ENCODE measurements at places on chromosomes 13 and 19. TPM values are rescaled to one million over a fixed set of nuclear protein-coding genes. Genes with fewer than 3 reads are reported as not detected.

GRCh38 chr13:88112526-88112925 lies 441.4 kb downstream of the SLITRK5 start:
- no peak for DNase-seq

- DNase-seq, result peak; percentile 62
Measured at GRCh38 chr19:56253737-56254136, 18.8 kb upstream of the EDDM13 start.

GRCh38 chr13:52393572-52394357 lies 12.2 kb downstream of the THSD1 start:
- DNase-seq, result no peak

- no peak for DNase-seq
Measured at GRCh38 chr19:42389899-42390298, at the start of gene CNFN. Gene CNFN (minus strand): TSS chr19:42390297. CDS start chr19:42389037, 1,260 bp downstream.

KLK10 gene
- total RNA-seq, result not detected

FBN3 gene
- not detected for total RNA-seq

GRCh38 chr13:98761126-98761985 lies 8.9 kb upstream of the SLC15A1 start:
- DNase-seq, result peak; percentile 17

DNA sequence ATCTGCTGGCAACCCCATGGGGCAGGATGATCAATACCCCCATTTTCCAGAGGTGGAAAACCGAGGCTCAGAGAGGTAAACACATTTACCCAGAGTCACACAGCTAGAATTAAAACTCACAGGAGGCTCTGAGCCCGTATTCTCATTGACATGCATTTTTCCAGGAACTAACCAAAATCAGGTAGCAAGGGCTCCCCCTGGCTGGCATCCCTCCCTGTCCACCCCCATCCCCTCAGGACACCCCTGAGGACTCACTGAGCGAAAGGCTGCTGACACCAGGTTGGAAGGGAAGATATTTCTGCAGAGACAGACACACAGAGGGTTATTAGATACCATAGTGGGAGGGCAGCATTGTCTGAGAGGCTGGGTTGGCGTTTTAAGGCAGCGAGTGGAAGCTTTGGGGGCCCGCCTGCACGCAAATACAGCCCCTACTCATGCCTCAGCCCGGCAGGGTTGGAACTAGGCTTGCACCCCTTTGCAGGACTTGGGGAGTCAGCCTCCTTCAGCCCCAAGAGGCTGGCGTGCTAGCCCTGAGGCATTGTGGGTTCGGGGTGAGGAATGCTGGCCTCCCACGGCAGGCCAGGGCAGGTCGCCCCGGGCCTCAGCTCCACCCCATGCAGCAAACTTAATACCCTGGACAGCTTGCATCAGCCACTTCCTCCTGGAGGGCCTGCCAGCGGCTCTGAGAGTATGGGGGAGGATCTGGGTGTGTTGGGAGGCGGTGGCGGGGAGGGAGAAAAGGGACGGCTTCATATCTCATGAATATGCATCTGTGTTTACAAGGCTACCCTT lies 3.9 kb downstream of the SLC1A5 start:
- peak; percentile 23 for DNase-seq

R3HDM4 gene
- total RNA-seq, result 51.8 TPM

GRCh38 chr13:75479102-75479740 lies 2.7 kb downstream of the TBC1D4 start:
- DNase-seq, result no peak

DNA sequence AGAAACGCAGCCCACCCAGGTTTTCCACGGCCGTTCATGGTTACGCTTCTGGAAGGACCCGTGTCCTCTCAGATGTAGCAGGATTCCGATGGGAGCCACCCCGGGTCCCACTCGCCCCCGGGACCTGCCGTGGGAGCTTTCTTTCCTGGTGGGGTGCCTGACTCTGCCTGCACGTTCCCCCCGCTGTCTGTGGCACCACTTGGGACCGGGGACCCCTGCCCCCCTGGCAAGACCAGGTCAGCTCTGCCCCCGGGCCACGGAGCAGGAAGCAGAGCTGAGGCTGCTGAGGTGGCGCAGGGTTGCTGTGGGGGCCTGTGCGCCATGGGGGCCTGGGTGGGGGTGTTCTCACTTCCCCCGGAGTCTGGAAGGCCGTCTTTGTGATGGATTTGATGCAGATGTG lies 12.1 kb downstream of the CSNK1G2 start:
- no peak for DNase-seq

GRCh38 chr19:35712567-35713505 lies 5.0 kb upstream of the KMT2B start:
- DNase-seq, result no peak

DNA sequence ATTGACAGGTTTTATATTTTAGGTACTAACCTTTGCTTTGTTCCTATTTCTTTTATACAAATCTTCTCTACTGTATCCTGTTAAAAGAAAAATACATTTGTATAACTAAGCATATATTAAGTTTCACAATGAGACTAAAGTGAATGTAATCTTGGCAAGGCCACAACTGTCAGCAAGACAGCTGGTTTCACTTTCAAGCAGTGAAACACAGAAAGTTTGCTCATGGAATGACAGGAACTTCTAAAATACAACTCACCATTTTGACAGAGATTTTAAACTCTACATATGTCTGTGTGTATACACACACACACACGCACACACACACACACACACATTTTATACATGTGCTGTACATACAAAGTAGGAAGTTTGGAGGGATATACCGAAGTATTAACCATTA lies 53.3 kb downstream of the PARP4 start:
- peak; percentile 48 for DNase-seq

CACNG7 gene
- total RNA-seq, result not detected

- DNase-seq, result no peak
Measured at GRCh38 chr19:5214902-5215301, 125.7 kb downstream of the PTPRS start.

GRCh38 chr19:6014551-6015135 lies 36.7 kb upstream of the RANBP3 start:
- DNase-seq, result peak; percentile 46

DNA sequence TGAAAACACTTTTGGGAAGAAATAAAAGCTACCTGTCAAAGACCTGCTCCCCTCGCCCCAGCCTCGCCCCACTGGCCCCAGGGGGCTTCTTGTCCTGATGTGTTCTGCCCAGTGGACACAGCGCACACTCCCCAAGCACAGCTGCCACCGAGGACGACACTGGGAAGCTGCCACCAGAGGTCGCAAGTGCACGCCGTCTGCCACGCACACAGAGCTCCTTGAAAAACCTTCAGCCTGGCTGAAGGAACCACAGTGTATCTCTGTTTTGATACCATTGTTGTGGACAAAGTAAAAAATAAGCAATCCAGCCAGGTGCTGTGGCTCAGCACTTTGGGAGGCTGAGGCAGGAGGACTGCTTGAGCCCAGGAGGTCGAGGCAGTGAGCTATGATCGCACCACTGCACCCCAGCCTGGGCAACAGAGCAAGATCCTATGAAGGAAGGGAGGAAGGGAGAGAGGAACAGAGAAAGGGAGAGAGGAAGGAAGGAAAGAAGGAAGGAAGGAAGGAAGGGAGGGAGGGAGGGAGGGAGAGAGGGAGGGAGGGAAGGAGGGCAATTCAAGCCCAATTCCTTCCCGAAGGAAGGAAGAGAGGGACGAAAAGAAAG lies 57.3 kb downstream of the CEBPG start:
- peak; percentile 73 for DNase-seq

GRCh38 chr19:24074720-24075454 lies 12.1 kb upstream of the ZNF254 start:
- no peak for DNase-seq

- DNase-seq, result no peak
Measured at GRCh38 chr13:74114641-74115040, 19.6 kb downstream of the KLF12 start.

GRCh38 chr19:16026756-16027155 lies 49.5 kb upstream of the TPM4 start:
- no peak for DNase-seq

NKG7 gene
- total RNA-seq, result not detected

DNA sequence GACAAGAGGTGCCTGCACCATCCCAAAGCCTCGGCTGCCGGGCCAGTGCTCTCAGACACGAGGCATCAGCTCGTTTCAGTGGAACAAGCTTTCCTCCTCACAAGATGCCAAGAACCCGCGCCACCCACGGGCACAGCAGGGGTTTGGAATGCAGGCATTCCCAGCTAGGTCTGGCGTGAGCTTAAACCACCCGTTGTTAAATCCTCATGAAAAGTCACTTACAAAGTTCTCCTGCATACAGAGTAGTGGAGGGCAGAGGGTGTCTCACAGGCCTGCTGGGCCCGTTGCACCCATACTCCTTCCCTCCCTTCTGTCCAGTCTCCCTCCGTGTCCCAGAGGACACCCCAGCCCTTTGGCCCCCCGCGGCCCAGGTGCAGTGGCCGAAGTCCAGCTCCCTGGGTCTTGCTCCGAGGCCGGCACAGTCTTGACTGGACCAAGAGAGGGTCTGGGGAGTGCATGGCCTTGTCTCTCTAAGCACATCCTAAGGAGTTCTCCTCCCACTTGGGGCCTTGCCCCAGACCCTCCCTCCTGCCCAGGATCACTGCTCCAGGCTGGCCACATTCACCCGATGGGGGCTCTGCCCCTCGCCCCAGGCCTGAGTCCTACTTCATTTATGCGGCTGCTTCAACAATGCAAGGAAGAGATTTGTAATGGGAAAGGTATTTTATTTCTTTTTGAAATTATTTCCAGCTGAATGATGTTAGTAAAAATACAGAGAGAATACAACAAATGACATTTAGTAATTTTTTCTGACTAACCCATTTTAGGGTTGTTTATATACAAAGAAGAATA lies 35.2 kb upstream of the GRTP1 start:
- DNase-seq, result peak; percentile 71

DNA sequence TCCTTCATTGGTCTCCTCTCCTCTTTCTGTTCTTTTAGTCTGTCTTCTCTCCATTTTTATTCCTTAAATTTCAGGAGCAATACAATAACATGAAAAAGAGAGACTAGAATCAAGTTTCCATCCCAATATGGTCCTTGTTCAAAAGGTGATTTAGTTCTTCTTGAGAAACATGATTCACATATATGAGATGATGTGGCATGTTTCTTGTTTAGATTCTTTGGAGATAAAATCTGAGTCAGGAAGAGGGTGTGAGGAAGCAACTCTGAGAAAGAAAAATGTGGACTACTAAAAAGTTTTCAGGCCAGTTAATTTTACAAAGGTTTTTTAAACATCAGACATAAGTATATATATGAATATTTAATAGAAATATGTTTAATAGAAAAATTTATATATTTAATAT lies 231.4 kb downstream of the OXGR1 start:
- no peak for DNase-seq
